Vagina (tissue), 2 donors: ENCODE measurements at places on chromosomes 1 and 21.

- DNase-seq: no peak
These were observed 2.8 kb downstream of the LAPTM5 start for GRCh38 chr1:30754684-30755171.

- no peak for DNase-seq
These were observed 56.9 kb upstream of the EDEM3 start for GRCh38 chr1:184811439-184812111.

DNA sequence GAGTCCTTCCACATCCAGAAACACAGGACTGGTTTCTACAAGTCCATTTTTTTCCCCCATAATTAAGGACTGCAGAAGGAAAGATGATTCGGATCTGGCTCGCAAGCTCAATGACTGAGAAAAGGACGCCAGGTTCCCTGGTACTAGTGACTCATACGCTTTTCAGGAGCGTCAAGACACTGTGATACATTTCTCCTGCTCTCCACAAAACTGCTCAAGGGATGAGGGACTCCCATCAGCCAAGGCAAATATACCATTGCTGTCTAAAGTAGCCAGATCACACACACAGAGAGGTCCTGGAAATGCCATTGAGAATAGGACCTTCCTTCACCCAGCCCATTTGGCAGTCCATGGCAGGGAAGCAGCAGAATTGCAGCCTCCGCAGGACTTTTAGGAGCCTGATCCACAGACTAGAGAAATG is 253.6 kb upstream of the IRF2BP2 start:
- peak; percentile 95 for DNase-seq

- no peak for DNase-seq
These were observed 277.6 kb downstream of the PBX1 start for GRCh38 chr1:164836614-164837018.

GRCh38 chr1:236148470-236148845 is 6.1 kb downstream of the GPR137B start:
- DNase-seq: no peak

DNA sequence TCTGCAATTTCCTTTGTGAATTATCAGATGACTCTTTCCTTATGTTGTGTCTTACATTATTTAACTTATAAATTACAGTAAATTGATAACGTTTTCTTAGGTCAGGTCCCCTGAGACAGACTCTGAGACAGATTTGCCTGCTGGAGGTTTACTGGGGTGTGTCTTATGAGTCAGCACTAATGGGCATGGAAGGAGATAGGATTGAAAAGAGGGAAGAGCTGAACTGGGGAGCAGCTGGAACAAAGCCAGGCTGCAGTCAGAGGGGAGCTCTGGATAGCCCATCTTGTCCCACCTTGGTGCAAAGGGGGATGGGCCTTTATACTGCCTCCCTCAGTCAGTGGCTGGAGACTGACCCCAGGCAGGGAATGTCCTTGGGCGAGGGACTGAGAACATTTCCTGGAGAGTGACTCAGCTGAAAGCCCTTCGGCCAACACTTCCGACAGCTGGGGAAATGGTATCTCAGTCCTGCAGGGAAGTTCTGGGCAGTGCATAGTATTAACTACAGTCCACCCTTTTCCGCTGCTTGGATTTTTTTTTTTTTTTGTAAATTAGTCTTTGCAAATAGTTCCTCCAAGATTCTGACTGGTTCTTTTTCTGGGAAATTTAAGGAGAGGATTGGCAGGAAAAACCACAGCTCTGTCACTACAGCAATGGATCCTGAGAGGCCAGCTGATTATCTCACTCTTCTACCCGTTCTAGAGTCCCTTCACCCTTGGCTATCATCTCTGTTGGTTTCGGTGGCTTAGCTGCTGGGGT is 39.1 kb upstream of the CDC42BPA start:
- no peak for DNase-seq

- DNase-seq: no peak
These were observed 453 bp downstream of the TFF3 start for GRCh38 chr21:42314616-42315295.

DNA sequence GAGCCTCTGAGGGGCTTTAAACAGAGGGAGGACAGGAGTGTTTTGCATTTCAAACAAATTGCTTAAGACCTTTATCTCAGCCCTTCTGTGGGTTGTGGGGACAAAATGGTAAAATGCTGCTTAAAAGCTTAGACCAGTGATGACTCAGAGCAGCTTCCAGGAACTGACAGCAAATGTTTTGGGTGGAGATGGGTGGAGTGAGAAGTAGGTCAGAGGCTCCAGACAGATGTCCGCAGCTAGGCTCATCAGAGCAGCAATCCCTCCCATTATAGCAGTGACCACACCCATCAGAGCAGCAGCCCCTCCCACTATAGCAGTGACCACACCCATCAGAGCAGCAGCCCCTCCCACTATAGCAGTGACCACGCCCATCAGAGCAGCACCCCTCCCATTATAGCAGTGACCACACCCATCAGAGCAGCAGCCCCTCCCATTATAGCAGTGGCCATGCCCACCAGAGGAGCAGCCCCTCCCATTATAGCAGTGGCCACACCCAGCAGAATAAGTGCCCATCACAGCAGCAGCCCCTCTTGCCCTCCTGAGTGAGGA is 532.2 kb downstream of the MATN1 start:
- peak; percentile 86 for DNase-seq

GRCh38 chr1:205298191-205298994 is 23.2 kb downstream of the NUAK2 start:
- DNase-seq: no peak

DNA sequence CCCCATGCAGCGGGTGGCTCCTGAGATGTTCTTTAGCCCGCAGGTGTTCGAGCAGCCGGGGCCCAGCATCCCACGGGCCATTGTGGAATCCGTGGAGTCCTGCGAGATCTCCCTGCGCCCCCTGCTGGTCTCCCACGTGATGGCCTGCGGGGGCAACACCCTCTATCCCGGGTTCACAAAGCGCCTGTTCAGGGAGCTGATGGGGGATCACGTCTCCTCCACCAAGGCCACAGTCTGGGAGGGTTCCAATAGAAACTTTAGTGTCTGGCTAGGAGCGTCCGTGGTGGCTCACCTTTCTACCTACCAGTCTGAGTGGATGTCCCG is 71.0 kb downstream of the ACTL8 start:
- peak; percentile 87 for DNase-seq
